Activated CD8-positive, alpha-beta memory T cell treated with anti-CD3 and anti-CD28 coated beads, Interleukin-2, amount 10 ng/mL, durations not matched to agents 7 days and 5 days (primary cell): ENCODE measurements at places on chromosomes 3 and 15. TPM values are rescaled to one million over a fixed set of nuclear protein-coding genes. Genes with fewer than 3 reads are reported as not detected.

GRCh38 chr3:27253391-27253790, 115.8 kb downstream of the NEK10 start:
- no peak overlapping the region for H3K4me3 ChIP-seq
- H3K27ac ChIP-seq: no peak overlapping the region
- no peaks in the 10 kb centered on the region for H3K4me1 ChIP-seq
- H3K36me3 ChIP-seq: no peaks in the 10 kb centered on the region
- peaks cover 7% of the 10 kb centered on the region for H3K27me3 ChIP-seq

- H3K4me1 ChIP-seq: peaks cover 35% of the 10 kb centered on the region
- H3K4me3 ChIP-seq: no peak overlapping the region
- H3K27me3 ChIP-seq: no peaks in the 10 kb centered on the region
Observed at GRCh38 chr15:64089543-64090280, 3.9 kb downstream of the CIAO2A start.

- no peak overlapping the region for H3K4me3 ChIP-seq
- H3K27me3 ChIP-seq: no peaks in the 10 kb centered on the region
- peaks cover 37% of the 10 kb centered on the region for H3K36me3 ChIP-seq
- H3K4me1 ChIP-seq: no peaks in the 10 kb centered on the region
- no peak for DNase-seq
- no peak overlapping the region for H3K27ac ChIP-seq
Observed at GRCh38 chr3:37375184-37376127, 201.1 kb upstream of the LRRFIP2 start.

DNA sequence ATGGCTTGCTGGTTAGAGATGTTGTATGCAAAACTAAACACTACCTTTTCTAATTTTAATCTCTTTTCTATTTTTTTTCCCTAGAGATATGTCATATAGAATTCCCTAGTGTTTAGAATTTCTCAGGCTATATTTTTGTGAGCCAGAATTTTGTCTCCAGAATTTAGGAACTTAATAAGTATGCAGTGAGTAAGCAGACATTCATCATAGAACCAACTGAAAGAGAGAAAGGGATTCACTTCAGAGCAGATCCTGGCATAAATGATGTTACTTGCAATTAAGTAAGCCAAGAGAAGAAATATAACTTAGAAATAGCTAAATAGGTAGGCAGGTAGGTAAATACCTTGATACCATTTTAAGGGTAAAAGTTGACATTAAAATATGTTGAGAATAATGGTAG, 288.9 kb downstream of the ZNF385D start:
- no peaks in the 10 kb centered on the region for H3K36me3 ChIP-seq
- H3K27ac ChIP-seq: no peak overlapping the region
- H3K4me3 ChIP-seq: no peak overlapping the region
- no peaks in the 10 kb centered on the region for H3K4me1 ChIP-seq

DNA sequence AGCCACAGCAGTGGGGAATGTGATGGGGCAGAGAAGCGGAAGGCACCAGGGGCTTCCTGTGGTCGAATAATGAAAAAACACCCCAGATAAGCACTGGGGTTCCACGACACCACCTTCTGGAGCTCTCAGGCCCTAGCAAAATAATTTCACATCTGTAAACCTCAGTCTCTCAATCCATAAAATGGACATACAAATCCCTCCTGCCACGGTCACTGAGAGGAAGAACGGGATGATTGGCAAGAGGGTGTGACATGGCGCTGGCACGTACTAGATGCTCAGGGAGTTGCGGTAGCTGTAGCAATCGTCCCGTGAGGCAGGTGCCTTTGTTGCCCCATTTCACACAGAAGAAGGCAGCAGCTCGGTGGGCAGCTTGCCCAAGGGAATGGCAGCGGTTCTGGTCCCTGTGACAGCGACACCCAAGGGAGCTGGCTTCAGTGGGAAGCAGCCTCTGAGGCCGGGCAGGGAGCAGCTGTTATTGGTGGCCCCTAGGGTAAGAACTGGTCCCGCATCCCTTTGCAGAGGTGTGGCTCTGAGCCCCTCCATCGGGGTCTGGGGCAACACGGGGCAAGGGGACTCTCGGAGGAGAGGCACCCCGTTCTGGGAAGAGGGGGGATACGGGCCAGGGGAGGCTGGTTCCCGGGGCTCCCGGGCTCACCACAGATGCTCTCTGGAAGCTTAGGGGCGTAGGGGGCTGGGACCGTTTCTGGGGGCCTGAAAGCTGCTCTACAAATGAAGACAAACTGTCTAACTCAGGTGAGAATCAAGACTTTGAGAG, 114.0 kb upstream of the ALDH1A3 start:
- no peak overlapping the region for H3K27ac ChIP-seq
- H3K4me1 ChIP-seq: no peaks in the 10 kb centered on the region
- H3K36me3 ChIP-seq: no peaks in the 10 kb centered on the region
- H3K27me3 ChIP-seq: peaks cover 2% of the 10 kb centered on the region
- DNase-seq: no peak

GRCh38 chr15:52788099-52788986, 1.8 kb downstream of the ONECUT1 start:
- H3K36me3 ChIP-seq: no peaks in the 10 kb centered on the region
- peaks cover 90% of the 10 kb centered on the region for H3K27me3 ChIP-seq

DNA sequence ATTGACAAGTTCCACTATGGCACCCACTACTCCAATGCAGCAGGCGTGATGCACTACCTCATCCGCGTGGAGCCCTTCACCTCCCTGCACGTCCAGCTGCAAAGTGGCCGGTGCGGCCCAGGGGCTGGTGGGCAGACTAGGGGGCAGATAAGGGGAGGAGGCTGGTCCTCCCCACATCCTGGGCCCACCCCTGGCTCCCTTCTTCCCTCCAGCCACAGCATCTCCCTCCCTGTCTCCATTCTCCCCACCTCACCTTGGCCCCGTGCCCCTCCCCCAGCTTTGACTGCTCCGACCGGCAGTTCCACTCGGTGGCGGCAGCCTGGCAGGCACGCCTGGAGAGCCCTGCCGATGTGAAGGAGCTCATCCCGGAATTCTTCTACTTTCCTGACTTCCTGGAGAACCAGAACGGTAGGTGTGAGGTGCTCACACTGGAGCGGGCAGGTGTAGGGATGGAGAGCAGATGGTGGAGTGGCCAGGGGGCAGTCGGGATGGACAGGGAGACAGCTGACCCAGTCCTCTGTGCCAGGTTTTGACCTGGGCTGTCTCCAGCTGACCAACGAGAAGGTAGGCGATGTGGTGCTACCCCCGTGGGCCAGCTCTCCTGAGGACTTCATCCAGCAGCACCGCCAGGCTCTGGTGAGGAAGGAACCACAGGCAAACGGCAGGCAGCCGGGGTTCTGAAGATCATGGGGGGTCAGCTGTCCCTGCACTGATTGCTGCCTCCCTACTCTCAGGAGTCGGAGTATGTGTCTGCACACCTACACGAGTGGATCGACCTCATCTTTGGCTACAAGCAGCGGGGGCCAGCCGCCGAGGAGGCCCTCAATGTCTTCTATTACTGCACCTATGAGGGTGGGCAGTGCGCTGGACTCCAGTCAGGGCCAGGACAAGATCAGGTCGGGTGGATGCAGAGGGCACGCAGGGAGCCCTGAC, 26.0 kb downstream of the NBEAL2 start:
- no peak overlapping the region for H3K27ac ChIP-seq
- peaks cover 28% of the 10 kb centered on the region for H3K36me3 ChIP-seq
- H3K27me3 ChIP-seq: no peaks in the 10 kb centered on the region
- H3K4me1 ChIP-seq: peaks cover 16% of the 10 kb centered on the region

DNA sequence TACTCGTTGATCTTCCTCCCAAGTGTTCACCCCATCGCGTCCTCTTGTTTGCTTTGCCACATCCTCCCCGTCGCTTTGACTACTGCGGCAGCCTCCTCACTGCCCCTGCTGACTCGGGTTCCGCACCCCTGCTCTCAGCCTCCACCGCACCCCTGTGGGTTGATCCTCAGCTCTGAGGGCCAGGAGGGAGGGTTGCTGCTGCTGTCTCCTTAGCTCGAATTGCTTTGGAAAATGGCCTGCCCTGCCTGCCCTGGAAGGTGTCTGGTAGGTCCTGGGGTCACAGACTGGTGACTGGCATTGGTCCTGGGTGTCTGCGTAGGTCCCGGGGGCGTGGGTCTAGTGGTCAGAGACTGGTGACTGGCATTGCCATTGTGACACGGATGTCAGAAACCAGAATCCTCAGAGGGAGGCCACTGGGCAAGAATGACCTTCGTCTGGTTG, 9.4 kb downstream of the MUC4 start:
- H3K4me3 ChIP-seq: peak overlapping the region; percentile 16
- peaks cover 27% of the 10 kb centered on the region for H3K36me3 ChIP-seq
- DNase-seq: peak; percentile 81
- H3K4me1 ChIP-seq: peaks cover 58% of the 10 kb centered on the region

DNA sequence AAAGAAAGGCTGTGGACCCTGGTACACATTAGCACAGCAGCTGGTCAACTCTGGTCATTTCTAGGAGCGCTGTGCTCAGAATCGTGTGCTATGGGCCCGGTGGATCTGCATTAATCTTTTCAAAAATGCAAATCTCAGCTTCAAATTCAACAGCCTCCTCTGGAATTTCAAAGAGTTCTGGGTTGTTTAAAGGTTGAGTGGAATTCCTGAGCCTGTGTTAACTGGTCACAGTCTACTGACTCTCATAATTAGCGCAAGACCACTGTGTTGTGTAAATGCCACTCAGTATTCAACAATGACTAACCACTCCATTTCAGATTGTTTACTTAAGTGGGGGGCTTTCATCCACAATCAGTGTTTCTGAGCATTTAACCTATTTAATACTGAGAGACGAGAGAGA, 2.7 kb upstream of the ARNT2 start:
- H3K4me3 ChIP-seq: no peak overlapping the region
- H3K36me3 ChIP-seq: no peaks in the 10 kb centered on the region
- H3K27ac ChIP-seq: no peak overlapping the region
- peaks cover 64% of the 10 kb centered on the region for H3K27me3 ChIP-seq
- DNase-seq: no peak

GRCh38 chr3:63508305-63508704, 144.2 kb upstream of the SNTN start:
- no peak for DNase-seq
- no peaks in the 10 kb centered on the region for H3K36me3 ChIP-seq
- H3K27me3 ChIP-seq: no peaks in the 10 kb centered on the region
- no peak overlapping the region for H3K27ac ChIP-seq

PCLAF gene
- 139 TPM for total RNA-seq
